ENCODE measurements at places on chromosomes 1 and 21.

GRCh38 chr1:204295671-204296070 is 64.1 kb downstream of the PLEKHA6 start:
- no peak for DNase-seq

DNA sequence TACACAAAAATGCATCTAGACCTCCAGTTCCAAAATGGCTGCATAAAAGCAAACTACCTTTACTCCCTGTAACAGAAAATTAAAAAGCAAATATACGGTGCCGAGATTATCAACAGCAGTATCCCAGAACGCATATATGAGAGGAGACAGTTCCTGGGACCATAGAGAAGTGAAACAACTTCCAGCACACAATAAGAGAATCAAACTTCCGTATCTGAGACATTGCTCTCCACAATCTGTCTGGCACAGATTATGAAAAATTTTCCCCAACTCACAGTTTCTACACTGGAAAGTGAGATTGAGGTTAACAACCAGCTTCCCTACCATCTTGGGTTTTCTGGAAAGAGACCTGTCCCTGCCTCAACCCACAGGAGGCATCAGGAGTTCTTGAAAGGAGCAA is 47.2 kb upstream of the ST6GALNAC3 start:
- no peak for DNase-seq

DNA sequence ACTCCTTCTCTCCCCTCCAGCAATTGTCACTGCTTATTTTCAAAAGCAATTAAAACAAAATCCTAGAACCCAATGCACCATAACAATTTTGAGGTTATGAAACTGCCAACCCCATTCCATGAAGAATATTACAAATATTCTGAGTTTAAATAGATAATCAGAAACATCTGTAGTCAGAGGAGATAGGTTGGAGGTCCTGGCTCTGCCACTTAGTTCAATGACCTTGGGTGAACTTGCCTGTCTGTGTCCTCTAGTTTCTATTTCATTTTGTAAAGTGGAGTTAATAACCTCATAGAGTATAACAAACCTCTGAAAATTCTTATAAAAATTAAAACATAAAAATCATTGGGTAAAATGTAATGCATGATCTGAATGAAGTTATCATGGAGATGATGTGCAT is 164.6 kb downstream of the KCTD3 start:
- no peak for DNase-seq

- DNase-seq = no peak
Measured at GRCh38 chr1:201044119-201044518, 20.6 kb upstream of the KIF21B start.

GRCh38 chr1:204503913-204504519 is 9.4 kb upstream of the PIK3C2B start:
- no peak for DNase-seq

DNA sequence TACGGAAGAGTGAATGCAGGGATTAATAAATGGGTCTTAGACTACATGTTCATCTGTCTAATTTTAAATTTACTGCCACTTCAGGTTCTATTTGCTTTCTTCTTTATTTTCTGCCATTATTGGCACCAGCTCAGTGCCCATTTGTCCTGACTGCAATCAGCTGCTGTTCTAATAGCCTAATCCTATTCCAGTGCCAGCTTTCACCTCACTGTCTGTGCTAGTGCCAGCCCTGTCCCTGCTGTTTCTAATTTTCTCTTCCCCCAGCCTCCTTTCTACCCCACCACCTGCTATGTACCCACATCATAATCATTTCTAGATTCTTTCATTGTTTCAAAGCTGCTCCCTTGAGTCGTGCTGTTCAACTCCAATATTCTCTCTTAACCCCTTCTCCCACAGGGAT is 86.4 kb downstream of the KCNK1 start:
- no peak for DNase-seq

- no peak for DNase-seq
Measured at GRCh38 chr1:218967836-218968235, 205.8 kb upstream of the LYPLAL1 start.

- no peak for DNase-seq
Measured at GRCh38 chr1:199447906-199448305, 579.6 kb upstream of the NR5A2 start.

DNA sequence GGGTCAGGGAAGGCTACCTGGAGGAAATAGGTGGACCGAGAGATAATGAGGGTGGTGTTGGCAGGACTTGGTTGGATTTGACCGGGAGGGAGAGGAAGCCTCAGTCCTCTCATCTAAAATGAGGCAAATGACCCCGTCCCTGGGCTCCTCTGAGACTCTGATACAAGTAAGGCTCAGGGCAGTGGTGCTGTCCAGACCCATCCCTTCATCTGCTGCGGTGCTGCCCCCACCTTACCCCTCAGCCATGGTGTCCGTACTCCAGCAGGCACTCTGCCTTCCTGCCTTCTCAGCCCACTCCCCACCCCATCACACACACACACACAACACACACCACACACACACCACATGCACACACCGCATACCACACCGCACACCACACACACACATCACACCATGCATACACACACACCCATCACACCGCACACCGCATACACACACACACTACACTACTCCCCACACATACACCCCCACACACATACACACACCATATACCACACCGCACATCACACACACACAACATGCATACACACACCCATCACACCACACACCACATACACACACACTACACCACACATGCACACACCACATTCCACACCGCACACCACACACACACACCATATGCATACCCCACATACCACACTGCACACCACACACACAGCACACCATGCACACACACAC is 29.4 kb upstream of the SLC26A9 start:
- DNase-seq = no peak

GRCh38 chr1:25223471-25223870 is 8.8 kb downstream of the SYF2 start:
- no peak for DNase-seq

- no peak for DNase-seq
Measured at GRCh38 chr1:96538111-96538641, 183.4 kb upstream of the PTBP2 start.

DNA sequence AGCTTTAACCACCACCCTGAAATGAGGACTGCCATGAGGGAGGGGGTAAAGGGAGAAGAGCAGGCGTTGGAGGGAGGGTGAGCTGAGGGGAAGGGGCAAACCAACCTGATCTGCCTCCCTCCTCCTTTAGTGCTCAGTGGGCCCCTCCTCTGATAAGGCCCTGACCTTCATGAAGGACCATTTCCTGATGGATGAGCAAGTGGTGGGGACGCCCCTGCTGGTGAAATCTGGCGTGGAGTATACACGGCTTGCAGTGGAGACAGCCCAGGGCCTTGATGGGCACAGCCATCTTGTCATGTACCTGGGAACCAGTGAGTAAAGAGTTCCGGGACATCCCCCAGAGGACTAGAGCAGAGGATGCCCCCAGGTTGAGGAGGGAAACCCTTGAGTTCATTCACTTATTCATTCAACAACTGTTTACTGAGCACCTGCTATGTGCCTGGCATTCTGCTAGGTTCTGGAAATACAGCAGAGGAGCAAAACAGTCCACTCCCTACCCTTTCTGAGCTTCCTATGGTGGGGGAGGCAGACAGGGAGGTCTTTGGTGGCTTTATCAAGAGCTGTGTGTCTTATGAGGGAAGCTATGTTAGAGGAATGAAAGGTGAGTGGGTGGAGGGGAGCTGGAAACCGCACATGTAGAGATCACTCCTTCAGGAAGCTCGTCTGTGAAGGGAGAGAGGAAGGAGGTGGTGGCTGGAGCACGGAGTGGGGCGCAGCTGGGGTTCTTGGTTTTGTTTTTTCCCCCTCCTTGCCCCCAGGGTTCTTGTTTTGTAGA is 19.5 kb downstream of the SEMA4A start:
- DNase-seq = peak; percentile 71

GRCh38 chr21:31262728-31263127 is 81.3 kb downstream of the TIAM1 start:
- no peak for DNase-seq

- DNase-seq = no peak
Measured at GRCh38 chr1:59549066-59549837, 252.4 kb downstream of the FGGY start.

- DNase-seq = no peak
Measured at GRCh38 chr1:160607672-160608032, 28.4 kb upstream of the CD84 start.

DNA sequence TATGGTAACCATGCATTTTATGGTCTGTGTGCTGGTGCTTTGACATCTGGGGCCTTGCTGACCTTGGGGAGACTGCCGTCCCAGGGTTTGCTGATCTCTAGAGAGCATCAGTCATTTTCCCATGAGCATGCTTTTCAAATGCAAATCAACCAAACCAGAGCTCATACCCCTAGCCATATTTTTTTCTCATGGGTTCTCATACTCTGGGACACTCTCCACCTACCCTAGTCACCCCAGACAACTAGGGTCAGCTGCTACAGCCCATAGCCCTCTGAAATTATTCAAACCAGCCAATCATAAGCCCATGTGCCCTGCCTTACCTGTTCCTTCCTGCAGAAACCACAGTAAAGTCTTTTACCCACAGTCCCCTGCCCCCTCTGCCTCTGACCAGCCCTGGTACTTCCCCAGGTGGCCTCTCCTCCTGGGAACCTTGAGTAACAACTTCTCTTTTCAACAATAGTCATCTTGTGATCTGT is 132.0 kb downstream of the MAP3K21 start:
- no peak for DNase-seq

DNA sequence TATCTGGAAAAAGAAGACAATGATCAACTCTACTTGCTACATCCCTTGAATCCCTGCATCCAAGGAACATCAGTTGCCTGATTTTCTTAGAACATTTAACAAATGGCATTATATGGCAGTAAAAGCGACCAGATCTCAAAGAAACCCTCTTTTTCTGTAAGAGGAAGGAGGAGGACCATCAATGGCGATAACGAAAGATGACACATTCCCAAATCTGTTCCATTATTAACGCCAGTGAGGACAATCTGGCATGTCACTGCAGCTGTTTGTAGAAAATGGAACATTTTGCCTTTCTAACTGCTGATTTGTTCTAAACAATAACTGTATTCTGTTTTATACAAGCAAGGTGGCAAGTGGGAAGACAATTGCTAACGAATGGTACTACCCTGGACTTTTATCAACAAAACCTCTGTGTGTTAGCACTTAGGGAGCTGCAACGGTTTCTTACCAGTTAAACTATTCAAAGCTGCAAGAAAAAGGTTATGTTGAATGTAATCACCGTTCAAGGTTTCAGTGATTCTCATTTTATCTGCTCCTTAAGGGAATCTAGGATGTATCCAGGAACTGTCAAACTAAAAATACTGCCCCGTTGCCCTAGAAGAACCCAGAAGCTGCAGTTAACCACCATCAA is 251.9 kb downstream of the SDCCAG8 start:
- DNase-seq = no peak

GRCh38 chr21:19523746-19524145 is 1120.2 kb upstream of the TMPRSS15 start:
- no peak for DNase-seq

GRCh38 chr1:36753451-36753850 is 270.7 kb upstream of the CSF3R start:
- no peak for DNase-seq

DNA sequence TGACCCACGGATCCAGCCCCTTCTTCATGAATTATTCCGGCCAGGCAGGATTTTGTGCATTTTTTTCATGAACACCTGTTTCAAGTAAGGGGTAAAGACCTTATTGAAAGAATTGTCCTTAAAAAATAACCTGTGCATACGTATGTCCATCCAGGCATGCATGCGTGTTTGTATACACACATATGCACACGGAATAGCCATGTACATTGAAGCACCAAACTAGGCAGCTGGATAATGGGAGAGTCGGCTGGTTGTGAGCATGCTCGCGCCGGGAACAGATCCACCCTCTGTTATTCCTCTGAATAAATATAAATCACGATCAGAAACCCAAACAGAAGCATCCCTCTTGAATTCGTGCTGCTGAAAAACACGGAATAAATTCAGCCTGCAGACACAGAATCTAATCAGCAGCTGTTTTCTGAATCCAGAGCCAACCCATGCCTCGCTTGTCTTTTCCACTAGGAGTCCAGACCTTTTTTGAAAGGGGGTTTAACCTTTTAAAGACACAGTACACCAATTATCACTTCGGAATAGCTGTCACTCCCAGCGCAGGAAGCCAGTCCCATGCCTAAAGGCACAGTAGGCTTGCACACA is at the start of gene HIVEP3:
HIVEP3 (minus strand) TSS at position 473 of the 594 bp plus-strand sequence.
- peak; percentile 61 for DNase-seq

DNA sequence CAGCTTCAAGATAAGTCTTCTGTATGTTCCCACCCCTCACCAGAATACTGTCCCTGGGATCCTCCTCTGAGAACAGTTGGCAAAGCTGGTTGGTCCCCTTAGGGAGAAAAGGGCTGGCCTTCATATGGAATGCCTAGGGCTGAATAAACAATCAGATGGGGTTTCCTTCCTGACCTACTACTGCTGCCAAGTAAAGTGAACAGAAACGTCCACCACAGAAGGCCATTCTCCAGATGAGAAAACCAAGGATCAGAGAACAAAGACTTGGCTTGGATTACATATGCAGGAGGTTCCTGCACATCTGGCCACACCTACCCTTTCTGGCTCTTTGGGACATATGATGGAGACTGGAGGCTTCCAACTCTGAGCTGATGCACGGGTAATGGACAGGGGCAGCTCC is 194.5 kb downstream of the HIVEP3 start:
- no peak for DNase-seq

GRCh38 chr1:4086921-4087320 is 186.8 kb upstream of the C1orf174 start:
- no peak for DNase-seq

DNA sequence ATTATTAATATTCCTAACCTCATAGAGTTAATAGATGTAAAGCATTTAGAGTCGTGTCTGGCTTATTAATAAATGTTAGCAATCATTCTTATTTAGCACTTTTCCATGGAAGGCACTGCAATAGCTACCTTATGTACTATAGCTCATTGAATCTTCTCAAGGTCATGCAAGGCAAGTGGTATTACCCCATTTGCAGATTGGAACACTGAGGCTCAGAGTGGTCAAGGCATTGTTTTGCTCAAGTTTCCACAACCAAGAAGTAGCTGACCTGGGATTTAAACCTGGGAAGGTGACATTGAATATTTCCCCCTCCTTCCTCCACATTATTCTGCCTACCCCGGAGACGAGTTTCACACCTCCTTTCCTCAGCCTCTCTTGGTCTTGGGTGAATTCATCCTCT is 37.8 kb upstream of the EYA3 start:
- no peak for DNase-seq

GRCh38 chr1:12320486-12320885 is 90.7 kb downstream of the VPS13D start:
- DNase-seq = no peak

DNA sequence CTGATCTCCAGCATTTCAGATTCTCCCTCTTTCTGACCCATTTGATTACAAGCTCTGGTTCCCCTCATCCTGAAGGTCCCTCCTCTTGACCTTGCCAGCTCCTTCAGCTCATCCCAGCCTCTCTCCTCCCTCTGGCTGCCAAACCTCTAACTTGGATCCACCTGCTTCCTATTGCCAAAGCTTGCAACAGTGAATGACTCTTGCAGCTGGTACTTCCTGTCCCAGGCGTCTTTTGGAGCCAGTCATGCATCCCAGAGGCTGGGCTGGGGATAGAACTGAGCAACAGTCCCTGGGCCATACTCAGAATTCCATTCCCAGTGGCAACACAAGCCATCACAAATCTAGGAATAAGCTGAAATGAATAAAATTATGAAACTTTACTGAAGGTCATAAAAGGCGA is 27.7 kb upstream of the SPOCD1 start:
- DNase-seq = no peak

All from H7 (cell line).